Glutamatergic neuron (in vitro differentiated cells): ENCODE measurements at places on chromosomes 1 and 21.

DNA sequence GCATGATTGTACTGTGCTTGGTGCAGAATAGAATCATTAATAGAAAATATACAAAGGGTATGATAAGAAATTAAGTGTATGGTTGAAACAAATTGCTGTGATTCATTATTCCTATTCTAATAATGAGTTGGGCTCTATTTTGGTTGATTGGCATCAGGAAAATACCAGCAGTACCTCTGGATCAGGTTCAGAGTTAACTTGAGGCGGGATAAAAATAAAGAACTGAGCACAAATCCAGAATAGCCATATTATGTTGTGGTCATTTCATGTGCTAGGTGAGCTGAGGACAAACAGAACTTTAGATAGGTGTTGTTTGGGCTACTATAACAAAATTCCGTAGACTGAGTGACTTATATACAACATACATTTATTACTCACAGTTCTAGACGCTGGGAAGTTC is 60.7 kb upstream of the GCLM start:
- no peak for DNase-seq

DNA sequence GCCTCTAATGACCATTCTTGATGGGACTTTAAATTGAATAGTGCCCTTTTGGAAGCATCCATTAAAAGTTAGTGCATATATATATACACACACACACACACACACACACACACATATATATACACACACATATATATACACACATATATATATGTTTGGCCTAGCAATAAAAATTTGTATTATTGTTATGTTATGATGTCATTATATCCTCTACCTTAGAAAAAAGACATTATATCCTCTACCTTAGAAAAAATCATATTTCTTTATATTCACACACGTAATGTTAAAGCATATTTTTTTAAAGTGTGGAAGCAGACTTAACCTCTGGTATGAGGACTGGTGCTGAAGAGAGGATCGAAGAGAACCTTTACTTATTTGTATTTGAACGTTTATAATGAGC is 43.3 kb downstream of the EBNA1BP2 start:
- DNase-seq = no peak

DNA sequence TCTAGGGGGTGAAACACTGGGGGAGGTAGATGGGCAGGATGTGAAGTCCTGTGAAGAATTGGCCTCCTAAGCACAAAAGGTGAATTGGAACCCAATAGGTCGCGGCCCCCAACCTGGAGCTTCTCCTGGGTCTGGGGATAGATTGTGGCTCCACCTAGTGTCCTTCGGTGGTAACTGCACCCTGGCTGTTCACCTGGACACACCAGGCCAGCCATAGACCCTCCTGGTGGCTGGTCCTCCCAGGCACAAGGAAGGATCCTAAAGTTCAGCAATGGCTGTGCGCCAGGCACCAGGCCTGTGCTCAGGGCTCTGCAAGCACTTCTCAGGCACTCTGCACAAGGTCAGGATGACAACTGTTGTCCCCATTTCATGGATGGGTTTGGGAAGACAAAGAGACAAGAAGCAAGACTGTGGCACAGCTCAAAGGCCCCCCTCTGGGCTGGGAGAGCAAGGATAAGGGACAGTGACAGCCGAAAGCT is 13.5 kb downstream of the ESPN start:
- peak; percentile 83 for DNase-seq

DNA sequence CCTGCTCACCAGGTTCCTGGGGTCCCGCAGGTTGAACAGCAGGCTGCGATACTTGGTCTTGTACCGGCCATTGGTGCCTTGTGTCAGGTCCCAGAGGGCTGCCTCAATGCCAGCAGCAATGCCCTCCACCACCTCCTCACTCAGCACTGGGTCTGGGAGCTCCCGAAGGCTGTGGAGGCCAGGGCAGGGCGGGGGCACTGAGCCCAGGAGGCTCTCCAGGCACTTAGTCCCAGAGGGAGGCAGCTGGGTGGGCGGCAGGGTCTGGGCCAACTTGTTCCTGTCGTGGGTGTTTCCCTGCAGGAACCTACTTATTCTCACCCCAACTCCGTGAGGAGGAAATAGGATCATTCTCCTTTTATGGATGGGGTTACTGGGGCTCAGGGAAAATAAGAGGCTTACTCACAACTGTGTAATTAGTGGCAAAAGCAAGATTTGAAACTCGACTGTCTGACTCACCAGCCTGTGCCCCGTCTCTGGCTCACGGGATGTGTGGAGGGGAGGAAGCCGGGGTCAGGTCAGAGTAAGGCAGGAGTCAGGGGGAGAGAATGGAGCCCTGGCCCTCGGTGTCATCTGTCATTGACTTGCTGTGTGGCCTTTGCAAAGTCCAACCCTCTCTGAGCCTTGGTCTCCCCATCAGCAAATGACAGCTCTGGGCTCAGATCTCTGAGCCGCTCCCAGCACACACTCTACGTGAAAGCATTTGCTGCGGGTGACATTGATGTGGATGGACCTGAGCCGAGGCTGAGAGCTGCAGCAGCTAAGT is 17.2 kb downstream of the SPOCD1 start:
- DNase-seq = no peak

DNA sequence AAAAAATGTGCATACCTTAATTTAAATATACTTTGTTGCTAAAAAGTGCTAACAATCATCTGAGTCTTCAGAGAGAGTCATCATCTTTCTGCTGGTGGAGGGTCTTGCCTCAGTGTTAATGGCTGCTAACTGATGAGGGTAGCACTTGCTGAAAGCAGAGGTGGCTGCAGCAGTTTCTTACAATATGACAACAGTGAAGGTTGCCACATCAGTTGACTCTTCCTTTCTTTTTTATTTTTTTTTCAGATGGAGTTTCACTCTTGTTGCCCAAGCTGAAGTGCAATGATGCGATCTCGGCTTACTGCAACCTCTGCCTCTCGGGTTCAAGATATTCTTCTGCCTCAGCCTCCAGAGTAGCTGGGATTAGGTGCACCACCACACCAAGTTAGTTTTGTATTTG is 2.6 kb upstream of the CFAP45 start:
- no peak for DNase-seq
